AG09309 (cell line): ENCODE measurements at places on chromosomes 5 and 9.
A peak's percentile ranks its signal among the peaks of the same experiment; 100 is the strongest.

- peak; percentile 71 for DNase-seq
Measured at GRCh38 chr9:69946800-69947437, 96.7 kb upstream of the MAMDC2 start.

- no peak for DNase-seq
Measured at GRCh38 chr9:110115826-110116542, 92.0 kb downstream of the C9orf152 start.

GRCh38 chr5:154262342-154262741 is 71.8 kb downstream of the GALNT10 start:
- no peak for DNase-seq

DNA sequence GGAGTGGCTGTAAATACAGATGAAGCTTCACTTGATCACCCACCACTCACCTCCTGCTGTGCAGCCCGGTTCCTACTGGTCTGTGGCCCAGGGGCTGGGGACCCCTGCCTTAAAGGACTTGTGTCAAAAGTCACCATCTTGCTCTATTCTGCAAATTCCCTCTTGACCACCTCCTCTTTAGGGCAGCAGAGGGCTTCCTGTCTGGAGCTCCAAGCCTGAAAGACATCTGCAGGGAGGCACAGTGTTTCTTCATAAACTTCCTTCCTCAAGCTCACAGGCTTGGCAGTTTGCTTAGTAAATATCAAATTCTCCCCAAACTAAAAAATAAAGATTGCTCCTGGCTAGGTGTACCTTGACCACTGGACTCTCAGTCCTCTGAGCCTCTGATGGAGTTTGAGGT is 104.4 kb downstream of the FRMD3 start:
- no peak for DNase-seq

- DNase-seq, result no peak
Measured at GRCh38 chr9:136831720-136832104, 10.6 kb upstream of the AJM1 start.

DNA sequence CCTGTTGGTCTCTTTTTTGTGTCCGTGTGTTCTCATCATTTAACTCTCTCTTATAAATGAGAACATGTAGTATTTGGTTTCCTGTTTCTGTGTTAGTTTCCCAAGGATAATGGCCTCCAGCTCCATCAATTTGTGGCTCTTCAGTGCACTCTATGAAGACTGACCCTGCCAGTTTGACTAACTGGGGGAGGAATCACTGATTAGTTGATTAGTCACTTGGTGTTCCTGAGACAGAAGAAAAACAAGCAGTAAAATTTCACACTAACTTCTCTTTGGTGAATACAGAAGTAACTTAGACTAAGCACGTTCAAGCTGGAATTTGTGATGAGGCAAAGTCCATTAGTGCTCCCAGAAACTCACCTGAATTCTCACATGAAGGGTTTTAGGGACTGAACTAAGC is 495.8 kb upstream of the RORB start:
- no peak for DNase-seq

DNA sequence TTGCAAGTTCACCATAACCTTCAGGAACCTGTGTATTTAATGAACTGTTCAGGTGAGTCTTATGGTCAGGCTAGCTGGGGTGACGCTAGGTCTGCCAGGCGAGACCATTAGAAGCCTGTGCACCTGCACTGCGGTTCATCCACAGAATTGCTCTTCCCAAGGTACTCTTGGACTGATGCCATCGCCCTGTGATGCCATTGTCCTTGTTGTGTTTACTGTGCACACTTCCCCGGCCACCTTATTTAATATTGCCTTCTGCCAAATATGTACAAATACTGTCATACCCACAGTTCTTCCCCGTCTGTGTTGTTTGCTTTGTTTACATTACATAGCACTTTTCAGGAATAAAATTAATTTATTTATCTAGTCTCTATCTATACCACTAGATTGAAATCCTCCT is 66.3 kb downstream of the RCL1 start:
- no peak for DNase-seq

GRCh38 chr5:137607771-137608170 is 108.6 kb upstream of the SPOCK1 start:
- DNase-seq, result no peak

DNA sequence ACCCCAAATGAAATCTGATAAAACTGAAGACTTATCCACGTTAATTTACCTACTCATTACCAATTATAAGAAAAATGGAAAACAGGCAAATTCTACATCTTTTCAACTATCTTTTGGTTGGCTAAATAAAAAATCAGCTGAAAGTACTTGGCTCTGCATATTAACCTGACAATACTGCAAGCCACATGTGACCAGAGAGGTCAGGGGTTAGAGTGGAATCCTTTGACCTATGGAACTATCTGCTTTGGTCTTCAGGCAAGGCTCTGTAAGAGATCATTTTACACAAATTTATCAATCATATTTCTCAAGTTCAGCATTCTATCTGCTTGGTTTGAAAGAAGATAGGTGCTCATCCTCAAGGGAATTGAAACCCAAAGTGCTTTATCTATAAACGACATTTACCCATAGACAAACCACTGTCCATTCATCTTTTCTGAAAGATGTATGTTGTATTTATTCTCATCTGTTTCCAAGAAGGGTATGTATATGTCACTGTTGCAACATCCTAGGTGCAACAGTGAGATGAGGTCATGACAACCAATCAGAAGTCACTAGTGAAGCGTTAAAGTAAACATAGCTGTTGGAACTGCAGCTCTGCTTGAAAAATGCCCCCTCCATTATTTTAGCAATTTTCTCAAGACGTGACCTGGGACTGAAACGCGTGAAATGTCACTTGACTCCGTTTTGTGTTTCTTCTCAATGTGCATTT is 144.9 kb upstream of the POU5F2 start:
- DNase-seq, result no peak

DNA sequence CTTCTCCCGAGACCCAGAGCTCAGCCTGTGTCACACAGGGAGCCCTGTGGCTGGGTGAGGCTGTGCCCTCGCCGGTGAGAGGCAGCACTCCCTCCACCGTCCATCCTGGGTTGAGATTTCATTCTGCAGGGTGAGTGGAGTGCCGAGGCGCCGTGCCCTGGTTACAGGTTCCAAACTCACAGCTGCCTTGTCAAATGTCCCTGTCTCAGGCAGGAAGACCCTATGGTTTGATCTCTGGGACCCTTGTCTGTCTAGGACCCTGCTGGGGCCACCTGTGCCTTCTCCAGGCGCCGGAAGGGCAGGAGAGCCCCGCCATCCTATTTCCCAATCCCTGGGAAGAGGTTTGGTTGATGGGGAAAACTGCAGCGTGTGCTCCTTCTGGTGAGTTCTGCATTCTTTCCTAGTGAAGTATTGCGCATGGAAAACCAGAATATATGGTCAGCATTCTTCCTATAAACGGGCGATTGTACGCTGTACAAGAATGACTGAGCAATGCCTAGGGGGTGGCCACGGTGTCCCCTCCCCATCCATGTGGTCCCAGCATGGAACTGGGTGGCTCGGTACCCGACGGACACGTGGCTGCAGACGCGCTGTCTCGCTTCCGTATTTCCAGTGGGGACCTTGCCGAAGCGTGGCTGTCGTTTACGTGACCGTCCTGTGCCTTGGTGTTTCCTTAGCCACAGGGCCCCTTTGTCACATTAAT is 95.9 kb upstream of the COL5A1 start:
- DNase-seq, result peak; percentile 81

GRCh38 chr9:98647236-98647635 is 61.5 kb downstream of the GABBR2 start:
- DNase-seq, result no peak

GRCh38 chr5:40678026-40678425 is 1.7 kb upstream of the PTGER4 start:
- no peak for DNase-seq

- DNase-seq, result no peak
Measured at GRCh38 chr5:168177831-168178450, 113.5 kb upstream of the WWC1 start.

GRCh38 chr5:124849774-124850173 is 103.3 kb upstream of the ZNF608 start:
- DNase-seq, result no peak

DNA sequence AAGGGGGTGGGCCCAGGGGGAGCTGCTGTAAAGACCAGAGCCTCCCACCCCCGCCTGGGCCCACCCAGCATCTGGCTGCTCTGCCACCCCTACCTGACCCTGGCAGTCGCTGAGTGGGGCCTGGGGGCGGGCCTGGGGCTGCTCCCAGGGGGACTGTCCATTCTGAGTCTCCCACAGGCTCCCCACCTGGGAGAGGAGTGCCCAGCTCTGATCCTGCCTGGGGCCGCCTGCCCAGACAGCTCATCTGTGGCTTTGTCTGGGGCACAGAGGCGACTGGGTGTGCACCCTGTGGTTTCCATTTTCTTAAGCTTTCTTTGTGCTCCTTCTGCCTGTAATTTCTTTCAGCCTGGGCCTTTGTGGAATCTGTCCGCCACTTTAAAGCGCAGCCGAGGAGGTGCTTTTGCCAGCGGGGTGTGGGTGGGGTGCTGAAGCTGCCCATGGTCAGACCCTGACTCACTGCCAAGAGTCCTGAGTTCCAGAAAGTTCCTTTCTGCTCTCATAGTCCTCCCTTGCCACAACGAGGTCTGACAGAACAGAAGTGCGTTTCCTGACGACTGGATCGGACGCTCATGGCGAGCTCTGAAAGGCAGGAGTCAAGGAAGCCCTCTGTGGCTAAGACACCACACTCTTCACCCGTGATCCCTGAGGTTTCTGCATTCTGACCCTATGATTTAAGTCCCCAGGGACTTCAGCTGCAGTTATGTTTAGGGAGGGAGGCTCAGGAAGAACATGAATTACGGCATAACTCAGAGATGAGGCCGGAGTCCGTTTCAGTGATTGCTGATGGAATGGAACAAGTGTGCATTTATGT is 225.0 kb downstream of the FANCC start:
- DNase-seq, result peak; percentile 77

- peak; percentile 31 for DNase-seq
Measured at GRCh38 chr9:107422189-107423185, 67.1 kb downstream of the KLF4 start.

DNA sequence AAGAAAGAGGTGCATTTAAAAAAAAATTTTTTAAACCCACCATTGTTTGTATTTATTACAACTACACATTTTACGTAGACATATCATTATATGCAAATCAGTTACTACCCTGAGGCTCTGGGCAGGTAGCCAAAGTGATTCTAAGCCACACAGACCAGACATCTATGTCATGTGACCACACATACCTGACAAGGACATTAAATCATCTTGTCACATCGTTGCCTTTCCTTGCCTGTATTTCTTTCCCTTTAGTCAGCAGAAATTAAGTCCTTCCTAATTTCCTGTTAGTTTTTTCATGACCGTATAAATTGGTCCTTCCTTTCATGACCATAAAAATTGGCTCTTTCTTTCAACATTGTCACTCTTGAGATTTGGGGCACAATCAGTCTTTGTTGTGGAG is 134.2 kb upstream of the MARCHF11 start:
- DNase-seq, result no peak

DNA sequence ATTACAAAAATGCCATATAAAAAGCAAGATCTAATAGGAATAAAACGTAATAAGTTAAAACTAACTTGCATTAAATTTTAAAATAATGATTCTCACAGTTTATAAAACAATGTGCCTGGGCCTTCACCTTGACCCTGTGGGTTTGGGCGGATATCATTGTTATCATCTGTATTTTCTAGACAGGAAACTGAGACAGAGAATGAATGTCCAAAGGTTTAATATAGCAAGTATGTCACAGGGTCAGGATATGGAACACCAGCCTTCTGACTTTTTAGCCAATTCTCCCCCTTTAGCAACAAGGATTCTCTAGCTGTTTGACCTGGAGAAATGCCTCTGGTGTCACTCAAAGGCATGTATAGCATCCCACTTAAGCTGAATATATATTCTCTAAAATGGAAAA is 67.2 kb downstream of the ITGA1 start:
- no peak for DNase-seq

- no peak for DNase-seq
Measured at GRCh38 chr9:127574072-127574993, 37.7 kb upstream of the STXBP1 start.

DNA sequence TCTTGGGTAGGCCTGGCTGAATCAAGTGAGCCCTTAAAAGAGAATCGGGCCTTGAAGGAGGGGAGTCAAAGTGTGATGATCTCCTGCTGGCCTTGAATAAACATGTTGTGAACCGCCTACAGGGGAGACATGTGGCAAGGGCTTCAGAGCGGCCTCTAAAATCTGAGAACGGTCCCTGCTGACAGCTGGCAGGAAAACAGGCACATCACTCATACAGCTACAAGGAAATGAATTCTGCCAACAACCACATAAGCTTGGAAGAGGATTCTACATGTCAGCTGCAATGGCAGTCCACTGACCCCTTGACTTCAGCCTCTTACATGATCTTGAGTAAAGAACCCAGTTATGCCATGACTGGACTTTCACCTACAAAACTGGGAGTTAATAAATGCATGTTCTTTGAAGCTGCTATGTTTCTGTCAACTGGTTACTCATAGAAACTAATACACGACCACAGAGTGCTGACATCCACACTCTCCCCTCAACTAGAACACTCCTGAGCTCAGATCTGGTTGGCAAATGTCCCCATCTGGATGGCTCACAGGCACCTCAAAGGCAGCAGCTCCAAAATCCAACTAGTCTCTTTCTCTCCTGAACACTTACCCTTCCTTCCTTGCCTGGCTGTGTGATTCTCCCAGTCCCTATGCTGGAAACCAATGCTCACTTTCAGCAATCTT is 333.1 kb downstream of the ASTN2 start:
- no peak for DNase-seq

DNA sequence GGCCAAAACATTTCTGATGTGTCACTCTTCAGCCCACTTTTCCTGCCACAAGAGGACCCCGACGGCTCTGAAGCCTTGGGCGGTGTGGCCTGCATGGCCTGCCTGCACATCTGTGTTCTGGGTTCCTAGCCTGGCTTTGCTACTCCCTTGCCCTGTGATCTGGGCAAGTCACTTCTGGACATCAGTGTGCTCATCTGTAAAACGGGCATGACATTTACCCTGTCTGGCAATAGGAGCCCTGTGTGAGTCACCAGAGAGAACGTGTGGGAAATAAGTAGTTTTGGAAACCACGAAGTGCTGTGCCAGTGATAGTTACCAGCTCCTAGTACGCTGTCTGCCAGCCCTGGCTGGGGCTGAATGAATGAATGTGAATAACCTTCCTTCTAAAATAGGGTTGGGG is 90.8 kb downstream of the MACROH2A1 start:
- DNase-seq, result no peak

- no peak for DNase-seq
Measured at GRCh38 chr9:101119206-101119819, 90.8 kb downstream of the PLPPR1 start.

DNA sequence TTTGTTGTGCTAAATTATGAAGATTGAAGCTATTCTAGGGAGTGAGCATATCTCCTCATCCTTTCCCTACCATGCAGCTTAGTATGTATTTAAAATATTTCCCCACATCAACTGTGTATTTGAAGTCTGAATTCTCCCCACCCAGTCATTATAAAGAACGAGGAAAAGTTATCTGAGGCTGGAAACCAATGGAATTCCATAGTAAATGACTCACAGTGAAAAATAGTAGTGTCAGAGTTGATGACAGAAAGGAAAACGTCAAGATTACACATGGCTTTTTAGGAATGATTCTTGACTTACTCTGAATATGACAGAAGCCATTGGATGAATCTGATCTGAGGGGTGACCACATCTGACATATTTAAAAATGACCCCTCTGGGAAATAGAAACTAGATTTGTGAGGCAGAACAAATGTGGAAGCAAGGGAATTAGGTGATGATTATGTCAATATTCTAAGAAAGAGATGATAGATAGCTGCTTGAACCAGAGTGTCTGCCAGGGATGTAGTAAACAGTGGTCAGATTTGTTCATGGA is 1768.9 kb upstream of the CDH9 start:
- no peak for DNase-seq

- no peak for DNase-seq
Measured at GRCh38 chr9:133830310-133830709, 92.2 kb upstream of the SARDH start.

GRCh38 chr9:135330307-135330631 is 149.3 kb upstream of the PPP1R26 start:
- DNase-seq, result no peak

- no peak for DNase-seq
Measured at GRCh38 chr5:94577466-94578245, 40.7 kb downstream of the KIAA0825 start.
